Progenitor cell of endocrine pancreas (in vitro differentiated cells): ENCODE measurements at places on chromosomes 4 and X. TPM values are rescaled to one million over a fixed set of nuclear protein-coding genes. Genes with fewer than 3 reads are reported as not detected.

DNA sequence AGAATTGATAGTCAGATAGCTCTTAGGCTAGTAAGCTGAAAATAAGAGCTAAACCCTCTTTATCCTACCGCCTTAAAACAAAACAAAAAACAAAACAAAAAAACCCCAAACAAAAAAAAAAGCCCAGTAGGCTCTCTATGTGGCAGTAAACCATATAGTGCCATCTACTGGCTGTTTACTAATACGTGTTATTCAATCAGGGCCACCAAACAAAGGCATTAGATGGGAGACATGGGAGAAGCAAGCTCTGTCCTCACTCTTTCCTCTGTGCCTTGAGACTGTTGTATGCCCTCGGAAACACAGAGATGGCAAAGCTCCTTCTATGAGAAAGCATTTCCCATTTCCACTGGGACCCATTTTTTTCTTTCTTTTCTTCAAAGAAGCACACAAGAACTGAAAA lies 148.8 kb upstream of the MID1 start:
- no peaks in the 10 kb centered on the region for H3K27me3 ChIP-seq
- H3K27ac ChIP-seq = peak overlapping the region; percentile 92
- H3K36me3 ChIP-seq = peaks cover 2% of the 10 kb centered on the region
- H3K4me1 ChIP-seq = peaks cover 10% of the 10 kb centered on the region

DNA sequence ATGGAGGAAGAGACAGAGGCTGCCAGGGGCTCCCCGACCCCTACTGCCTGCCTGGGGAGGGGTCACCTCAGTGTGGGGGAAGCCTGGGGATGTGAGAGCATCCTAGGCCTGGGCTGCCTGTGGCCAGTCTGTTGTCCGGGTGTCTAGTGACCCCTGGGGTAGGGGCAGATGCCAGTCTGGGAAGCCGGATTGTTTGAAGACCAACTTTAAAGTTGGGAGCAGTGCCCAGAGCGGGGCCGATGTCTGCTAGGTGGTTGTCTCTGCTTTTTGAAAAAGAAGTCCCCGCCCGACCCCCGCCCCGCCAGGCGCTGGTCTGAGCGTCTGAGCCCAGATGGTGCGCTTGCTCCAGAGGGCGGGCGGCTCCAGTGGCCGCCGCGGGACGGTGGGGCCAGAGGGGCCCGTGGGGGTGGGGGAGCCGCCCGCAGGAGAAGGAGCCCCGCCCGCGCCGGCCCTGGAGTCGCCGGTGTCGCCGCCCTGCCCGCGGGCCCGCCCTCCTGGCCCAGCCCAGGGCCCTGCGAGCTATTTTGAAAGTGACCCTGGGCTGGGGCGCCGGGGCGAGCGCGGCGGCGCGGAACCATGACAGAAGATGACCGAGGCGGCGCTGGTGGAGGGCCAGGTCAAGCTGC lies at the start of gene DOK7:
Gene DOK7, plus strand, starts transcription at position 517 of the 626 bp plus-strand sequence. Its CDS starts 70 bp downstream, at position 587.
- DNase-seq = no peak
- peaks cover 40% of the 10 kb centered on the region for H3K27me3 ChIP-seq
- H3K4me3 ChIP-seq = peak within 1 kb of the TSS; percentile 45
- no peaks in the 10 kb centered on the region for H3K36me3 ChIP-seq
- no peak within 1 kb of the TSS for H3K27ac ChIP-seq

GRCh38 chr4:112901962-112902411 lies 147.5 kb upstream of the ANK2 start:
- H3K27me3 ChIP-seq = no peaks in the 10 kb centered on the region
- H3K27ac ChIP-seq = no peak overlapping the region
- H3K4me1 ChIP-seq = no peaks in the 10 kb centered on the region
- H3K4me3 ChIP-seq = no peak overlapping the region
- DNase-seq = no peak

GRCh38 chr4:99705891-99706290 lies 48.3 kb upstream of the C4orf54 start:
- H3K27me3 ChIP-seq = no peaks in the 10 kb centered on the region
- peaks cover 2% of the 10 kb centered on the region for H3K4me1 ChIP-seq
- H3K36me3 ChIP-seq = no peaks in the 10 kb centered on the region
- DNase-seq = no peak
- H3K27ac ChIP-seq = no peak overlapping the region
- H3K4me3 ChIP-seq = no peak overlapping the region

GRCh38 chr4:76548704-76549103 lies 113.7 kb downstream of the SHROOM3 start:
- H3K36me3 ChIP-seq = no peaks in the 10 kb centered on the region
- H3K27ac ChIP-seq = peak overlapping the region; percentile 84
- no peaks in the 10 kb centered on the region for H3K27me3 ChIP-seq
- DNase-seq = no peak
- H3K4me1 ChIP-seq = peaks cover 35% of the 10 kb centered on the region

- no peak for DNase-seq
- no peaks in the 10 kb centered on the region for H3K36me3 ChIP-seq
- H3K4me3 ChIP-seq = no peak overlapping the region
- no peak overlapping the region for H3K27ac ChIP-seq
Observed at GRCh38 chr4:622071-622995, 3.0 kb upstream of the PDE6B start.

DNA sequence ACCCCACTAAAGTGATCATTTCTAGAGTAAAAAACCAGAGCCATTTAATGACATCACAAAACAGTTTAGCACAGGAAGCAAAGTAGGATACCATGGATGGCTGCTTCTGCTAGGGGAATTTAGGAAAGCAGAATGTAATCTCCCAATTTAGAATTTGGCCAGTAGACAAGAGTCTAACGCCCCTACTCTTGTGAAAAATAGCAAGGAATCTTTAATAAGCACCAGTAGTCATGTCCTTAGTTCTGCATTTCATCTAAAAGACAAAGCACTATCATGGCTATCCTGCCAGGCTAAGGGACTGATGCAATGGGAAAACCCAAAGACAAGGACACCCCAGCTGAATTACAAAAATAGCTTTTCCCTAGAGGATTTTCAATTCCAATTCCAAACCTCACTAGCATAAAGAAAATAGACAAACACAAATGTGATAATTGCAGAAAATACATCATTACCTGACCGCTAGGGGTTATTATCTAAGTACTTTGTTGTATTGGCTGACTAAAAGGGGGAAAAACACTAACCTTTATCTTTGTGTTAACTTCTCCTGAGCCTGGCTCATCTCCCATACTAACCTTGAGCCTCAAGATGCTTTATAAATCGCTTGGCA lies 2.6 kb upstream of the AMMECR1 start:
- H3K27ac ChIP-seq = peak overlapping the region; percentile 23
- H3K4me3 ChIP-seq = no peak overlapping the region
- DNase-seq = no peak
- H3K4me1 ChIP-seq = peaks cover 28% of the 10 kb centered on the region
- H3K36me3 ChIP-seq = no peaks in the 10 kb centered on the region

- no peaks in the 10 kb centered on the region for H3K36me3 ChIP-seq
- H3K27ac ChIP-seq = no peak overlapping the region
- H3K27me3 ChIP-seq = no peaks in the 10 kb centered on the region
- no peak for DNase-seq
- no peaks in the 10 kb centered on the region for H3K4me1 ChIP-seq
Observed at GRCh38 chrX:153778181-153778580, 2.7 kb upstream of the SRPK3 start.

DNA sequence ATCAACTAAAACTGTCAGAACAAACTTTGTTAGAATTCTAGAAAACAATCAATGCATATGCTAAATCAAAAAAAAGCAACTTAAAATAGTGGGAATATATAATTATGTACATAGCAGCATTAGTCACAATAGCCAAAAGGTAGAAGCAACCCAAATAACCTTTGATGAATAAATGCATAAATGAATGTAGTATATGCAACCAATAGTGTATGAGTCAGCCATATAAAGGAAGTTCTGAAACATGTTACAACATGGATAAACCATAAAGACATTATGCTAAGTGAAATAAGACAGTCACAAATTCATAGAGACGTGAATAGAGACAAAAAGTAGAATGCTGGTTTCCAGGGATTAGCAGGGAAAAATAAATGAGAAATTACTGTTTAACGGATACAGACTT lies 762.8 kb upstream of the INTU start:
- H3K27ac ChIP-seq = no peak overlapping the region
- H3K4me3 ChIP-seq = no peak overlapping the region
- no peaks in the 10 kb centered on the region for H3K27me3 ChIP-seq
- peaks cover 3% of the 10 kb centered on the region for H3K36me3 ChIP-seq
- no peak for DNase-seq
- H3K4me1 ChIP-seq = no peaks in the 10 kb centered on the region

- H3K36me3 ChIP-seq = no peaks in the 10 kb centered on the region
- H3K27me3 ChIP-seq = peaks cover 11% of the 10 kb centered on the region
- peak; percentile 19 for DNase-seq
- peaks cover 3% of the 10 kb centered on the region for H3K4me1 ChIP-seq
Observed at GRCh38 chrX:103845165-103845653, 13.2 kb upstream of the RAB9B start.

DNA sequence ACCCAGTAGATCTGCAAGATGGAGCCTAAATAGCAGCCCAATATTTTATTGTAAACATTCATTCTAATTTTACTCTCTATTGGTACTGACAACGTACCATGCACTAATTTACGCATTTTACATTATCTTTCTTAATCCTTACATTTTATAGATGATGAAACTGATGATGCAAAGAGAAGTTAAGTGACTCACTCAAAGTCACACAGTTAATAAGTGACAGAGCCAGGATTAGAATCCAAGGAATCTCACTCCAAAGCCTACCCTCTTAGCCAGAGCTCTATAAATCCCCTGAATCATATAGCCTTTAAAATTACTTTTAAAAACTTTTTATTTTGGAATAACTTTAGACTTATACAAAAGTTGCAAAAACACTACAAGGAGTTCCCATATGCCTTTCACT lies 37.6 kb downstream of the PHKA1 start:
- no peaks in the 10 kb centered on the region for H3K4me1 ChIP-seq
- no peaks in the 10 kb centered on the region for H3K27me3 ChIP-seq
- H3K4me3 ChIP-seq = no peak overlapping the region
- no peak overlapping the region for H3K27ac ChIP-seq
- peaks cover 25% of the 10 kb centered on the region for H3K36me3 ChIP-seq

- H3K4me1 ChIP-seq = peaks cover 60% of the 10 kb centered on the region
- no peaks in the 10 kb centered on the region for H3K27me3 ChIP-seq
- H3K36me3 ChIP-seq = peaks cover 2% of the 10 kb centered on the region
- H3K27ac ChIP-seq = peak overlapping the region; percentile 46
- no peak overlapping the region for H3K4me3 ChIP-seq
- DNase-seq = no peak
Observed at GRCh38 chr4:123415977-123416376, 19.4 kb downstream of the SPRY1 start.

DNA sequence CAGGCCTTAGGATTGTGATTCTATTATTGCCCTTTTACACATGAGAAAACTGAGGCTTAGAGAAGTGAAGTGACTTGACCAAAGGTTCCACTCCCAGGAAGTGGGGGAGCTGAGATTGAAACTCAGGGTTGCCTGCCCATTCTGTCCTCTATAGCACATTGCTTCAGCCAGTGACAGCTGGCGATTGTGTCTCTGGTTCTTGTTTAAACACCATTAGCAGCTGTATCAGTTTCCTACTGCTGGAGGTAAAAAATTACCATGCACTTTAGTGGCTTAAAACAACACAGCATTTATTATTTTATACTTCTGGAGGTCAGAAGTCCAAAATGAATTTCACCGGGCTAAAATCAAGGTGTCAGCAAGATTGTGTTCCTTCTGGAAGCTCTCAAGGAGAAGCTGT lies 205.8 kb upstream of the MAMLD1 start:
- peaks cover 3% of the 10 kb centered on the region for H3K4me1 ChIP-seq
- DNase-seq = no peak
- H3K4me3 ChIP-seq = no peak overlapping the region
- no peak overlapping the region for H3K27ac ChIP-seq
- no peaks in the 10 kb centered on the region for H3K27me3 ChIP-seq
- H3K36me3 ChIP-seq = no peaks in the 10 kb centered on the region

DNA sequence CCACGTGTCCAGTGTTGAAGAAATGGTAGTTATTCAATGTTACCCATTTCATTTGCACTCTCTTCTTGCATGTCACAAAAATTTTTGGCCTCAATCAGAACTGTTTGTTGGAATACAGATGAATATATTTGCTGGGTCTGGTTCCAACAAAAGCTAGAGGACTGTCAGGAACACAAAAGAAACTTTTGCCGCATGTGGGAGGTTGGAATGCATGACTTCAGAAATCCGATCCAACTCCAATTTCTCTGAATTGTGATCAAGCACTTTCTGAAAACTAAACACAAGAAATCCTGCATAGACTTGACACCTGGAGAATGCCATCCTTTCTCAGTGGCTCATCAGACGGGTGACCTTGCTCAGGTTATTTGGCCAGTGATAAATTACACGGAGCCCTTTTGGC lies 15.4 kb downstream of the SETD7 start:
- no peak for DNase-seq
- H3K36me3 ChIP-seq = peaks cover 18% of the 10 kb centered on the region
- H3K27ac ChIP-seq = no peak overlapping the region
- no peak overlapping the region for H3K4me3 ChIP-seq
- no peaks in the 10 kb centered on the region for H3K27me3 ChIP-seq
- H3K4me1 ChIP-seq = no peaks in the 10 kb centered on the region

- DNase-seq = no peak
- no peaks in the 10 kb centered on the region for H3K27me3 ChIP-seq
- no peak overlapping the region for H3K27ac ChIP-seq
- no peak overlapping the region for H3K4me3 ChIP-seq
Observed at GRCh38 chr4:83701041-83701440, 165.1 kb downstream of the GPAT3 start.

DNA sequence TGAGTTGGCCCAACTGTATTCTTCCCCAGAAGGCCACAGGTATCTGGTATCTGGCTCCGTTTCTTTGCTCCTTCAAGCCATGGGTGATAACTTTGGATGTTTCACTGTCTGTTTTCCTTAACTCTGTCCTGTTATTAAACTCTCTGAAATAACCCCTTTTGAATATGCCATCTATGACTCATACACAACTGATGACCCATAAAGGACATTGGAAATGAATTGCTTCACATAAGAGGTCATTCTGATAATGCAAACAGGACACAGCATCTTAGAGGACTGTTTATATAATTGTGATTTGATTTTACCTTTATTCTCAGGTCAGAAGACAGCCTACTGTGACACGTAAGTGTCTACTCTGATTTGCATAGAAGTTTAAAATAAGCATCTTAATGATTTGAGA lies 227.7 kb downstream of the VEGFC start:
- H3K4me1 ChIP-seq = no peaks in the 10 kb centered on the region
- H3K36me3 ChIP-seq = no peaks in the 10 kb centered on the region
- no peak for DNase-seq
- H3K4me3 ChIP-seq = no peak overlapping the region

DNA sequence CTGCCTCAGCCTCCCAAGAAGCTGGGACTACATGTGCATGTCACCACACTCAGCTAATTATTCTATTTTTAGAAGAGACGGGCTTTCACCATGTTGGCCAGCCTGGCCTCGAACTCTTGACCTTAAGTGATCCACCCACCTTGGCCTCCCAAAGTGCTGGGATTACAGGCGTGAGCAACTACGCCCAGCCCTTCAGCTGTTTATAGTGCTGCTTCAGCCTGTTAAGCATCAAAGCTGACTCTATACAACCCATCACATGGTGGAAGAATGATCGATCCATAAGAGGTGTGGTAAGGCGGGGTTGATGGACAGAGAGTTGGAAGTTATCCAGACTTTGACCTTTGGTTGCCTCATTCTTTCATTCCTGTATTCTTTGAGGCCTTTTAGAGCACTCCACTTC lies 56.2 kb upstream of the RAPGEF2 start:
- H3K36me3 ChIP-seq = no peaks in the 10 kb centered on the region
- DNase-seq = no peak
- H3K4me1 ChIP-seq = peaks cover 25% of the 10 kb centered on the region
- no peak overlapping the region for H3K27ac ChIP-seq
- H3K27me3 ChIP-seq = no peaks in the 10 kb centered on the region

Gene GSX2
- total RNA-seq = not detected in 2 replicates

Gene TRIM75
- not detected in 2 replicates for total RNA-seq

Gene RIPPLY1
- total RNA-seq = not detected in 2 replicates

Gene ZDHHC15
- 2.3 and 2.7 TPM in 2 replicates for total RNA-seq

Gene BRS3
- total RNA-seq = 0.10 TPM in 1 of 2 replicates, not detected in the other

Gene GABRB1
- total RNA-seq = 1.2 and 1.6 TPM in 2 replicates
